GM12864 (cell line): ENCODE measurements at places on chromosomes 5 and 9.

- DNase-seq: no peak
Observed at GRCh38 chr9:132546148-132547051, 36.0 kb upstream of the BARHL1 start.

GRCh38 chr5:61268871-61269270 lies 63.2 kb upstream of the ZSWIM6 start:
- DNase-seq: no peak

GRCh38 chr5:179368126-179368805 lies 23.0 kb upstream of the ADAMTS2 start:
- no peak for DNase-seq

DNA sequence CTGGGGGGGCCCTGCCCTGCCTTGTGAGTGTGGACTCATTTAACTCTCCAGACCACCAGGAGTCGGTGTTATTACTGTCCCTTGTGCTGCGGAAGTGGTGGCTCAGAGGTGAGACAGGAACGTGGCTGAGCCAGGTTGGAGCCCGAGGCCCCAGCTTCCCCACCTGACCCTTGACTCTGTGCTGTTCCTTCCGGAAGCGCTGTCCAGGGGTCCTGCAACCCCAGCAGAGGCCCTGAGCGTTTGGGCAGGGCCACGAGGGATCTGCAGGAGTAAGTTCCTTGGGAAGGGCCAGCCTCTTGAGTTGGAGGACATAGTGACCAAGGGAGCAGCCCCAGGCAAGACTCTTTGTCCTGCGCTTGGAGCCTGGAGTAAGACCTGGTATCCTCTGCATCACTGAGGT lies 99.6 kb downstream of the RXRA start:
- DNase-seq: no peak

DNA sequence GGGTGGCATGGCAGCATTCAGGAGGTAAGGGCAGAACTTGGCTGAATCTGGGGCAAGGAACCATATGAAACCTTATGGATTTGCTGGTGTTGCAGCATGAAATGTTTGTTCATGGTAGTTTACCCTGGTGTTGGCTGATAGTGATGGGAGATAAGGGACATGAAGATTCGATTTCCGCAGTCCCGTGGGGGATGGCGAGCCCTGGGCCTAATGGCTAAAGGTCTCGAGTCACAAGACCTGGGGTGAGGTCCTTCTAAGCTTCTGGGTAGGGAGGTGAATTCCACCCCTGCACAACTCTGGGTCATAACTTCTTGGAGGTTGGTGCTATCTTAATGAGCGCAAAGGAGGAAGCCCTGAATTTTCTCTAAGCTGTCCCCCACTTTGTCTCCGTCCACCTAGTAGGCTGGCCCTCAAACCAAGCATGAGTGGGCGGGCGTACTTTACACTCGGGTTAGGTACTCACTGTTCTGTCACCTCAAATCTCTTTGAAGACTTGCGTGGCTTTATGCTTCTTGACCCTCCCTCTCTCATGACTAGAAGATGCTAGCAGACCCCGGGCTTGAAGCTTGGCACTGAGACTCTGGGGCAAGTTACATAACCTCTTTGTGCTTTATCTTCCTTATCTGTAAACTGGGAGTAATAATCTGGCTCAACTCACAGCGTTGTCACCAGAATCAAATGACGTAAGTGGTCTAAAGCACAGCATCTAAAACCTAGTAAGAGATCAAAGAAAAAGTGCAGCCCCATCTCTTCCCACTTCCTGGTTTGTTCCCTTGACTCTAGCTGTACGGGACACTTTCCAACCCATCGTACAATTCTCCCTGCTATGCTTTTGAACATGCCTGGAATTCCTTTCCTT lies 72.5 kb downstream of the BASP1 start:
- DNase-seq: no peak

DNA sequence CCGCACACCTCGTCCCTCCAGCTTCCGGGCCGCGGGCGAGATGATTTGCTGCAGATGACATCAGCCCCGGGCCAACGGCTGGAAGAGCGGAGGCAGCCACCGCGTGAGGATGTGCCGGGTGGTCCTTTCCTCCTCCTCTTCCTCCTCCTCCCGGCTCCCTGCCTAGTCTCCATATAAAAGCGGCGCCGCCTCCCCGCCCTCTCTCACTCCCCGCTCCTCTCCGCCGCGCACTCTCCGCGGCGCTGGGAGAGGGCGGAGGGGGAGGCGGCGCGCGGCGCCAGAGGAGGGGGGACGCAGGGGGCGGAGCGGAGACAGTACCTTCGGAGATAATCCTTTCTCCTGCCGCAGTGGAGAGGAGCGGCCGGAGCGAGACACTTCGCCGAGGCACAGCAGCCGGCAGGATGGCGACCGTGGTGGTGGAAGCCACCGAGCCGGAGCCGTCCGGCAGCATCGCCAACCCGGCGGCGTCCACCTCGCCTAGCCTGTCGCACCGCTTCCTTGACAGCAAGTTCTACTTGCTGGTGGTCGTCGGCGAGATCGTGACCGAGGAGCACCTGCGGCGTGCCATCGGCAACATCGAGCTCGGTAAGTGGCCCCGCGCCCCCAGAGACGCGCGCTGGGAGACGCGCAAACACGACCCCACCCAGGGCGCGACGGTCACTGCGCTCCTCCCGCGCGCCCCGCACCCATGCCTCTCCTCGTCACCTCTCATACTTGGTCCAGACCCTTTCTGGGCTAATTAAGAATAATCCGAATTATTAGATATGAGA lies at the start of gene MAP1B:
TSS of gene MAP1B (plus strand) at position 345 of the 770 bp plus-strand sequence. CDS start at position 402, 57 bp downstream.
- no peak for DNase-seq

- DNase-seq: no peak
Observed at GRCh38 chr9:124473310-124473709, 23.1 kb downstream of the ADGRD2 start.

- DNase-seq: no peak
Observed at GRCh38 chr5:128673411-128673957, 135.4 kb upstream of the FBN2 start.
